ENCODE measurements at places on chromosomes 1 and 21.

DNA sequence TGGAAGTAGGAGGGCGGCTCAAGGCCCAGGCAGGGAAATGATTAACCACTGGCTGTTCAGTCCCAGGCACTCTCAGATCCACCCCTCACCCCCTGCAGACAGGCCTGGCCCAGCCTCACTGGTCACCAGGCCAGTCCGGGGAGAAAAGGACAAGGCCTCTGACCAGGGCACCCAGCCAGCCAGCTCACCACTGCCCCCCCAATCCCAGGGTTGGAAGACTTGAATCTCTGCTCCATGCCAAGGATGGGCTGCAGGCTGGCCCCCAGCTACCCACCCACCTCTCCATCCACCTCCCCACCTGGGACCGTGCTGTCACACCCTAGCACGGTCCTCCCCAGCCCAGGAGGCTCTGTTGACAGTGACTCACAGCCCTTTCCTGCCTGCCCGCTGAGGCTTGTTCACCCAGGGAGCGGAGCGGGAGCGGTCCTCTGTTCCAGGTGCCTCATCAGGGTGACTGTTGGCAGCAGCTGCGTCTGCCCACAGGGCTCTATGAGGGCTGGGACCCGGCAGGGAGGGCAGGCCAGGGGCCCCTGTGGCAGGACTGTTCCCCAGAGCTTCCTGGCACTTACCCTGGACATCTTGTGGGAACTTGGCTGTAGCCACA lies 2.2 kb downstream of the LAD1 start:
- no peak for DNase-seq

DNA sequence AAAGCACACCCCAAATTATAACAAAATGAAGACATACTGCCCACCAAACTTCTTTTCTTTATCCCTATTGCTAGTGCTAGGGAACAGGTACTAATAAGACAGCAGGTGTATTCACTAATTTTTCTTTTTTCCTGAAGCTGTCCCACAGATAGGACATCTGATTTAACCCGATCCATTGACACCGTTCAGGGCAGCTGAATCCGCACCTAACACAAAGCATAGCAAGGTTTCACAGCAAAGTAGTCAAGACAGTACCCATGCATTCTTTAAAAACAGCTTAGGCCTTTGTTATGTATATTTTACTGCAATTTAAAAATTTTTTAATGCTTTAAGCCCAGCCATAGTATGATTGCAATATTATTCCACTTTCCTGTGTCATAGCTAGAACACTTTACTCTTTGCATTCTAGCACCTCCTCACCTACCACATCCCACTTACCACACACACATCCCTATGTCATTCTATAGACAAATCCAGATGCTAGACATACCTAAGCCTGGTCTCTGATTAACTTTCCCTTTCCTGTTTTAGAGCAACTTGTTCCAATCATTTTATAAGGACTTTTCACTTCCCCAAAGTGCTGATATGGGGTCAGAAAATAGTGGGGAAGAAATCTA lies 40.4 kb downstream of the GATAD2B start:
- DNase-seq, result no peak

DNA sequence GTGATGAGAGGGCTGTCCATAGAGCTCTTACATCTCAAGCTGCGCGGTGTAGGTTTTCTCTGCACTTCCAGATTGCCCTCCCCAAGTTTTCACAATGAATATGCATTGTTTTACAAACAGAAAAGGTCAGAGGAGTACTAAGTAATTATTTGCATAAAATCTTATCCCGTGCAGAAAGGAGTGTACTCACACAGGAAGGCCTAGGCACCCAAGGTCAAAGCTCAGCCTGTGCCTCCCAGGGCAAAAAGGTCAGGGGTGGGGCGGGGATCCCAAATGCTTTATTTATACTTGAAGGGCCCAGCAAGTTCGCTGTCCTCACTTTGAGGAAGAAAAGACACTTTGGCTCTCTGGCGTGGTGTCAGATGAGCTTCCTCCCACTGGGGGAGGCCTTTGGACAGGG lies 10.3 kb upstream of the KCNE1 start:
- DNase-seq, result no peak

DNA sequence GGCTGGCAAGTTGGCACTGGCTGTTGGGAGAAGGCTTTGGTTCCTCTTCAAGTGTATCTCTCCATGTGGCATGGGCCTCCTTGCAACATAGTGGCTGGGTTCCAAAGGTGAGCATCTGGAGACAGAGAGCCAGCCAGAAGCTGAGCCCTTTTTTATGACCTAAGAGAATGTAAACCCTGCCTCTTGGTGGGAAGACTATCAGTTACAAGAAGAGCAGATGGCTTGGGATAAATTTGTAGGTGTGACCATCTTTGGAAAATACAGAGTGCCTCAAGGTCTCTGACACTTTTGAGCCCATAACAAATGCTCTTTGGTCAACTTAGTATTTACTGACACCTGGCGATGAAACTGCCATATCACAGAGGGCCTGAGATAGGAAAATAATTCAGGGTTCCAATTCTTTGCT lies 31.4 kb upstream of the PRELP start:
- no peak for DNase-seq

GRCh38 chr21:33690874-33691273 lies 48.6 kb downstream of the ITSN1 start:
- DNase-seq, result no peak

DNA sequence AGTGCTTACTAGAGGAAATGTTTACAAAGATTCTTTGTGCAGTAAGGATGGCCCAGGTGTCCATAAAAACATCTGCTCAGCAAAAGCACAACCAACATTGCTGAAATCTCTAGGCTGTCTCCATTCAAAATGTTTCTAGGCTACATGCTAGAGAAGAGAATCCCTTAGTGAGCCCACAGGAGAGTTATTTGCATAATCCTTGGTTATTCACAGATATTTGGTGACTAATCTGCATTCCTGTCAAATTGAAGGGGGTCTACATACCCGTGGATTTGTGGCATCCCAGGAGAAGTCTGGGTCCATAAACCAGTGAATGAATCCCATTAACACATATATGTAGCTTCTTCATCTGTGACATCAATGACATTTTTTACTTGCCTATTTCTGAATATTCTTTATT lies 261.3 kb upstream of the ESRRG start:
- DNase-seq, result no peak

DNA sequence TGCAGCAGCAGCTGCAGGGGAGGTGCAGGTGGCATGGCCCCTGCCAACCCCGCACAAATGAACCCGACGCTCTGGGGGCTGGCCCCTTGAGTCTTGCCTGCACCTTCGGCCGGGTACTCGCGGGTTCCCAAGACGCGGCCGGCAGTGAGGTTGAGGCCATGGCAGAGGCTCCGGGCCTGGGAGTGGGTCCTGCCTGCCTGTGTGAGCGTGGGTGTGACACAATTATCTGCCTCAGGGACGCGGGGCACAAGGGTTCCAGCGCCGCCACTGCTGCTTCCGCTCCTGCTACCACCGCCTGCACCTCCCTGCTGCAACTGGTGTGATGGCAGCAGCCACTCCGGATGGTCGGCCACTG lies 20.9 kb upstream of the TGFB2 start:
- no peak for DNase-seq

DNA sequence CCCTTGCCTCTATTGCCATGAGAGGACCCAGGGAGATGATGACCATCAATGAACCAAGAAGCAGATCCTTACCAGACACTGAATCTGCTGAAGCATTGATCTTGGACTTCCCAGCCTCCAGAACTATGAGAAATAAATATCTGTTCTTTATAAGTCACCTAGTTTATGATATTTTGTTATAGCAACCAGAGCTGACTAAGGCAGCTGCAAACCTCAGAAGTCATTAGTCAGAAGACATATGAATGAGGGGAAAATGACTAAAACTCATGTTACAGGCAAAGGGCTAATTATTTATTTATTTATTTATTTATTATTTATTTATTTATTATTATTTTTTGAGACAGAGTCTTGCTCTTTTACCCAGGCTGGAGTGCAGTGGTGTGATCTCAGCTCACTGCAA lies 321.1 kb downstream of the TGFB2 start:
- no peak for DNase-seq

DNA sequence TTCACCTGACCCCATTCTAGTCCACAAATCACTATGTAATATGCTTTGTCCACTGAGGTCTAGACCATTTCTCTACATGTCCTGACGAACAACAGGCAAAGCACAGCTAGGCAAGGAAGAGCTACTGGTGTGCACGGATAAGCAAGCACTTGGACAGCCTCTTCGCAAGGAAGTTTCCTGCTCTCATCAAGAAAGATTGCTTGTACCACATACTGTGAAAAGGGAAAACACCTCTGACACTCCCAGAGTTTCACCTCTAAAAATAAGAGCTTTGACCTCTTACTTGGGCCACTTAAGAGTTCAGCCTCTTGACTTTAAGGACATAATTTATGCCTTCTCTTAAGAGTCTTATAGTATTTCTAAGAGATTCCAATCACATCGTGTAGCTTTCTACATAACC lies 36.0 kb upstream of the LPAR3 start:
- DNase-seq, result no peak

DNA sequence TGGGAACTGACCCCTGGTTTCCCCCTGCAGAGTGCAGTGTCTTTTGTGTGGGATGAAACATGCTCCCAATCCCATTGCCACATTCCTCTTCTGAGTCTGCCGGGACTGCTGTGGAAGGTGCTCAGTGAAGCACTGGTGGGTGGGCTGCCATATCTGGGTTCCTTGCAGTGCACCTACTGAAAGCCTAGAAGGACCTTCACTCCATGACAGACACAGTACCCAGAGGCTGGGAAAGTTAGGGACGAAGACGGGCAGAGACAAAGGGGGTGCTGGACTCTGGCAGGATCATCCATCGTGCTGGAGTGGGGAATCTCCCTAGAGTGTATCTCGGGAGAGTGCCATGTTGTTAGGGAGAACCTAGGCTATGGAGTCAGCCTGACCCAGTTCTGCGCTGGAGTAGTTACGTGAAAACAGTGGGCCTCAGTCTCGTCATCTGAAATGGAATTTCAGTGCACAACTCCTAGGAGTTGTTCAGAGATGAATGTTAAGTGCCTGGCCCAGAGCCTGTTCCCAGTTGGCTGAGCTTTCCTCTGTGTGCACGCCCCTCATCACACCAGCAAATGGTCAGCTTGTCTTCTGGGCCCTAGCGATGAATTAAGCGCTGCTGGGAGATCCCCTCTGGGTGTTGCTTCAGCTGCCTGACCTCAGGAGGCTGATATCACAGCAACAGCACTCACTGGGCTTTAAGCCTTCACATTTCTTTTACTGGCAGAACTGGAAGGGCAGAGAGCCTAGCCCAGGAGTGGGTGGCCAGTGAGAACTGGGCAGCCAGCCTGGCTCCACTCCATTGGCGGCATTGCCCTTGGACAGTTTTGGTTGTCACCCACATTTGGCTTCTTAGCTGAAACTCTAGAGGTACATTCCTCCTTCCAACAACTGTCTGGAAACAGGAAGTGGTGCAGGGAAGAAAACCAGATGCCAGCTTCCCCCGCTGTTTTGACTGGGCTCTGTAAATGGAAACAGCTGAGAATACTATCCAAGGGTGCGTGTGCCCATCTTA lies 479.8 kb upstream of the VAMP3 start:
- DNase-seq, result no peak

GRCh38 chr1:202837746-202838262 lies 27.1 kb downstream of the PCAT6 start:
- no peak for DNase-seq

DNA sequence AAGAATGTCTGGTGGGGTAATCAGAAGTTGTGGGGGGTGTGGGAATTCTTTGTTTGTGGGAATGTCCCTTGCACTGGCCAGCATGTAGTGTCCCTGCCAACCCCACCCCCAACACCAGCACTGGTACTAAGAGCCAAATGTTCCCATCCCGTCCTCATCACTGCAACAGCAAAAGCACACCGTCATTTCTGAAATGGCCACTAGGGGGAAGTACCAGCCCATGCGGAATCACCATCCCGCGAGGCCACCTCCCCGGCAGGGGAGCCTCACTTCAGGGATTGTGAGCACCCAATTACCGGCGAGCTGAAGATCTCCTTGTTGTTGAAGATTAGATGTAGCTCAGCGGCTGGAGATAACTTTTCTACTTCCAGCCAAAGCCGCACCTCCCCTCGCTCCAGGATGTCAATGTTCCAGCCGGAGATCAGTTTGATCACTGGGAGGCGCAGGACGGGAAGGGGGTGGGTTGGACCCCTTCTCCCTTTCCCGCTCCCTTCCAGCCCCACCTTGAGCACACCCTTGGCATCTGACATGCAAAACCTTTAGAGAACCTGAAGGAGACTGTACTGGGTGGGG lies 41.0 kb downstream of the MYOM3 start:
- DNase-seq, result peak; percentile 74

DNA sequence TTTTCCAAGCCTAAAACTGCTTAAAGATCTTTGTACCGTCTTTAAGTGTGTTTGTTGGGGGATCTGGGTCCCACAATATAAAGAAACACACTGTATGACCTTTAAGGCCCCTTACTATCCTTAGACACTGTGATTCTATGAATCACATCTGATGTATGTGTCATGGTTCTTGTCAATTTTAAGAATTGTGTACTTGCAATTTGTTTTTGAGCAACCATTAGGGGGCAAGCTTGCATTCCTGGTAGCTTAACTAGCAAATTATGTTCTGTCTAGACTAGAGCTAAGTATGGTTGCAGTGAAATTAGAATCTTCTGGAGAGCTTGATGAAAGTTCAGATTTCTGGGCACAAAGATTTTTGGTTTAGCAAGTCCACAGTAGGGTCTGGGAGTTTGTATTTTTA lies 219.5 kb downstream of the TPR start:
- DNase-seq, result no peak

DNA sequence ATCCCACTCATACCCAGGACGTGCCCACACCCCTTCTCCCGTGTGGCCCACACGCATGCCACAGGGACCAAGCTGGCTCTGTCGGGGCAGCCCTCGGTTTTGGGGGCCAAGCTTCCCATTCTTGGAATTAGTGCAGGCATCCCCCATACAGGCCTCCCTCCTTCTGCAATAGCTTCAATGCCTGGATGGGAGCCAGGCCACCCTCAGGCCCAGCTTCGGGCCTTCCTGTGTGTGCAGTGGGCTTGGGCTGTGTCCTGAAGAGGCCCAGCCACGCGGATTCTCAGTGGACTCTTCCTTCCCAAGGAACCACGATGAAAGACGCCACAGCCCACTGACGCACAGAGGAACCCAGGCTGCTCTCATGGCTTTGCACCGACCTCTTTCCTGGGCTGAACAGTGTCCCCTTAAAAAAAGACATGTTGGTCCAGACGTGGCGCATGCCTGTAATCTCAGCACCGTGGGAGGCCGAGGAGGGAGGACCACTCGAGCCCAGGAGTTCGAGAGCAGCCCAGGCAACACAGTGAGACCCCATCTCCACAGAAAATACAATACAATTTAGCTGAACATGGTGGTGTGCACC lies 3.4 kb downstream of the KRTAP10-11 start:
- DNase-seq, result no peak

- DNase-seq, result no peak
Measured at GRCh38 chr1:19909392-19909791, 14.0 kb downstream of the PLA2G2E start.

GRCh38 chr1:61426885-61427284 lies 298.1 kb downstream of the TM2D1 start:
- no peak for DNase-seq

DNA sequence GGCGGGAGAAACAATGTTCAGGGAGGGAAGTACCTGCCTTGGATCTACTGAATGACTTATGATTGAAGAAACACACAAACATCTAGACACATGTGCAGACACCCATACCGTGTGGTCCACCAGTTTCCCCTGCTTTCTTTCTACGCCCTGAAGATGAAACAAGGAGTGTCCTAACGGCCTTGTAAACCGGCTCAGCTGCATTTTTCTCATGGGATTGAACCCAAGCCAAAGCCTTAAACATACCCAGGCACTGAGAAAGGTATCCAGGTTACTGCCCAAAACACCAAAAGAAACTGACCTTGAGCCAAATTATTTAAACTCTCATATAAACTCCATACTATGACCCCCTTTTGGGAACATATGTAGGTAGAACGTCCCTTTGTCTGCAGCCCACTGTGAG lies 630.0 kb upstream of the RGS18 start:
- no peak for DNase-seq

GRCh38 chr1:225481738-225482137 lies 53.9 kb upstream of the LBR start:
- no peak for DNase-seq
